ENCODE measurements at places on chromosomes 2 and 18.

DNA sequence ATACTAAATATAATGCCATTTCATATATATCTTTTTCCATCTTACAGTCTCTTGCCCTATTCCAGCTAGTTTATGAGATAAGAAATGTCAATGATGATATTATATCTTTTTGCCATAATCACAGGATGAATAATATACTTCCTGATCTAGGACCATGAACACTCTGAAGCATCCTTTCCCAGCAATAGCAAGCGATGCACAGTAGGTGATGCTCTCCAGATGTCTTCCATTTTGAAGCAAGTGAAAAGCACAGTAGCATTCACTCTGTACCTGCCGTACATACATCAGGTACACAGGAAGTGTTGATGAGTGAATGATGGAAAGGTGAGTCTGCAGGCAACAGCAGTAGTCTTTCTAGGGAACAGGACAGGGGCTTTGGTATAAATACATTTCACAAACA lies 8.6 kb upstream of the SULT1C4 start:
- DNase-seq: no peak

GRCh38 chr2:23900541-23901322 lies 26.2 kb downstream of the ATAD2B start:
- no peak for DNase-seq

- peak; percentile 80 for DNase-seq
Measured at GRCh38 chr2:241443486-241444223, 64.7 kb downstream of the STK25 start.

DNA sequence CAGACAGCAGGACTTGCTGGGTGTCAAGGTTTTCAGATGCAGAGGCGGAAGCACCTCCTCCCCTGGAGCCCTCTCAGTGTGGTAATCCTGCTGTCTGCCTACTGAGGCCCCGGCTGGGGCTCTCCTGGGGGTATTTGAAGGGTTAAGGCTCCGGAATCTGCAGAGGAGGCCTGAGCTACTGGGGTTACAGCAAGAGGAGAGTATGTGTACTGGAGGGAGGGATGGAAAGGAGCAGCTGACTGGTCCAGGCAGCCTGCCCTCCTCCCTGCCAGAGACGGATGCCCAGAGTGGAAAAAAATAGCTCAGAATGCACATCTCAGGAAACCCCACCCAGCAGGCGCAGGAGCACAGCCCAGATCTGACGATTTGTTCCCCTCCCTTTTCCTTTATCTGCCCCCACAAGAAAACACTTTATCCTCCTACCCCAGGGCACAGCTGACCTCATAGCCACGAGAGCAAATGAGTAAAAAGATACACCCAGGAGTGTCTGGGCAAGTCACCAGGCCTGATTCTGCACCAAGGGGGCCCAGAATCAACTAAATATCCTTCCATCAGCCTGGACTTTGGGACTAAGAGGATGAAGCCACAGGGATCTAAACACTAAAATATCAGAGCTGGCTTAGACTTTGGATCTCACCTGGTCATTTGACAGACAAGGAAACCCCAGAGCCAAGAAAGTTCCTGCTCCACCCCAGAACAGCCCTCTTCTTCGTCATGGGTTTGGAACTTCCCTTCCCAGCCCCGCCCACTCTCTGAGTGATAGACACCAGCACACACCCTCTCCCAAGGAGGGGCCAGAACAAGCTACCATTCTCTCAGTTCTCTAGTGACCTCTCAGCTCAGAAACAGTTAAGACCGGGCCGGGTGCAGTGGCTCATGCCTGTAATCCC lies 5.5 kb downstream of the TMBIM1 start:
- peak; percentile 75 for DNase-seq

GRCh38 chr18:55504808-55505207 lies 83.2 kb downstream of the TCF4 start:
- DNase-seq: no peak

- DNase-seq: no peak
Measured at GRCh38 chr2:65277791-65278483, 50.3 kb downstream of the ACTR2 start.

GRCh38 chr2:157291018-157291417 lies 33.5 kb downstream of the GALNT5 start:
- DNase-seq: no peak

DNA sequence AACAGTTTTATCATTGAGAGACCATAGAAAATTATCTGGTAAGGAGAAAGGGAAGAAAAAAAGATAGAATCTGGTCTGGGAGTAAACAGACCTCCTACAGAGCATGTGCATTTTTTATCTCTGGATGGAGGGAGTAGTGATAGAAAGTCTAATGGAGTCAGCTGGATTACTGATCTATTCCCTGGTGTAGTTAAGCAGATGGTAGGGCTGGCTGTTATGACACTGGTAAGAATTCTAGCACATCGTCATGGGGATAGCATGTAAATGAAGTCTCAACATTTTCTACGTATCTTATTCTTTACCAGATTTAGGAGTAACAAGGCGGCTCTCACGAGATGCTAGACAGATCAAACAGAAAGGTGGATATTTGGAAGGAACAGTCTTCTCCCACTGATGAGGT lies 407.4 kb downstream of the NRXN1 start:
- DNase-seq: no peak

DNA sequence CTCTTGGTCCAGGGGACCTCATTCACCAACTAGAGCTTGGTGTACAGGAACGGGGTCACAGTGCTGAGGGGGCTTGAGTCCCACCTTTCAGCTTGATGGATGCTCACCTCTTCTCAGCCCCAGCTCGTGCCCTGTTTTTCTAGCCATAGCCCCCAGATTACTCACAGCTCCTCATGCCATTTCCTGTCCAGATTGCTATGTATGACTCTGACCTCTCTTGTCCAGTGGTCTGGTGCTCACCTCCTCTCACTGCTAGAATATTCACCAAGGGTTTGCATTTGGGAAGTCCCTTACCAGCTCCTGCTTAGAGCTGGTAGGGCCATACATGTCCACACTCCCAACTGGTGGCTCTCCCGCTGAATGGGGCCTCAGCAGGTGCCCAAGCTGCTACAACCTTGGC lies 5.9 kb downstream of the LBX2 start:
- DNase-seq: no peak

DNA sequence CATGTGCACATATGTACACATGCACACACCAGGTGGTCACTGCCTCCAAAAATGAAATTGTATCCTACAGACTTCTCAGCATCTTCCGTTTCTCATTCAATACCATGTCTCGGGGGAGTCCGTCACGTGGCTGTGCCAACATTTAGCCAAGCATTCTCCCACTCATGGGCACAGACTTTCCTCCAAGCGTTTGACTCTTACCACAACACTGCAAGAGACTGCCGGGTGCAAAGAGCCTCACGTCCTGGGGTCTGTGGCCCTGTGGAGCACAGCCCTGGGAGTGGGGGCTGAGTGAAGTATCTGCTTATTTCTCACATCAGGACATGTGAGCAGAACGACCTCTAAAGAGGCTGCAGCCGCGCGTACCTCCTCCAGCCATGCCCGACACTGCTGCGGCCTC lies 28.0 kb downstream of the HDAC4 start:
- DNase-seq: no peak

DNA sequence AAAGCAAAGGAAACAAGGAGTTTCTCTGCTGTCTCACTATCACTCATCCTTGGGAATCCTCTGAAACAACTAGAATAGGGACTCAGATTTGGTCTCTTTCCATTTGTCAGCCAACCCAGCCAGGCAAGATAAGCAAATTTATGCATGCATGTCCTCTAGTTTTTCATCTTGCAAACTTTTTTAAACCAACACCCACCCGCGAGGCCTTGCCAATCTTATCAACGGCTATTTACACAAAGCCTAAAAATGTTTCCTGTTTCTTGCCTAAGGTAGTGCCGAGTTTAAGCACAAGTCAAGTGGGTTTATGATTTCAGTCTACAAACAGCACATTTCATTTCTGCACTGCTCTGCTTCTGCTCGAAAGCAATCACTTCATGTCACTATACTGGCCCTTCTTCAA lies 240.9 kb downstream of the STK39 start:
- DNase-seq: no peak
